ENCODE measurements at places on chromosomes 12 and 14.

DNA sequence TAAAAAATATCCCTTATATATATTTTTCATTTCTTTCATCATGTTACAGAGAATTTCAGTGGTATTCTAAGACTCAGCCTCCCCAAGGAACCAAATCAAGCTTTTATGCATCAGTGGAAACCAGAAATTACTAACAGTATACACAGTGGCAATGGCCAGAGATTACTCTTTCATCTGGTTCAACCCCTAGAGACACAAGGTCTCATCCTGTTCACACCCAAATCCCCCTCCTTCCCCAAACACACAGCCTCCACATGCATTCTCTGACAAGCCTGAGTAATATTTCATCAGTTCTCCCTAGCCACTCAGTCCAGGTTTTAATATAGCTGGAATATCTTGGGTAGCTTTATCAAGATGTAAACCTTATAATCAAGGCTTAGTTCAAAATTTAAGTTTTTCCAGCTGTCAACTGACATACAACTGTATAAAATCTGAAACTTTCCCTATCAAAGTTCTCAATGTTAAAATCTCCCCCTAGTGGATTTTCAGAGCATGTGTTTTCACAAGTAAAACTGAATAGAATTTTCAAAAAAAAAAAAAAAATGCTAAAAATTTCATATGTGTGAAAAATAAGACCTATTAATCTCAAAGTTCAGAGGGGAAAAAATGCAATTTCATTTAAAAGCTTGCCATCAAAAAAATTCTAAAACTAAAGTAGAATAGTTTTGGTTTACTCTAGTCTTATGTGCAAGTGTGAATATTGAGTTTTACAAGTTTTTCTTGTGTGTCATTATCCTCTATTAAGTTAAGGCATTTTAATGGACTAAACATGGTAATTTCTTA is 10.5 kb upstream of the SSTR1 start:
- no peak for DNase-seq

DNA sequence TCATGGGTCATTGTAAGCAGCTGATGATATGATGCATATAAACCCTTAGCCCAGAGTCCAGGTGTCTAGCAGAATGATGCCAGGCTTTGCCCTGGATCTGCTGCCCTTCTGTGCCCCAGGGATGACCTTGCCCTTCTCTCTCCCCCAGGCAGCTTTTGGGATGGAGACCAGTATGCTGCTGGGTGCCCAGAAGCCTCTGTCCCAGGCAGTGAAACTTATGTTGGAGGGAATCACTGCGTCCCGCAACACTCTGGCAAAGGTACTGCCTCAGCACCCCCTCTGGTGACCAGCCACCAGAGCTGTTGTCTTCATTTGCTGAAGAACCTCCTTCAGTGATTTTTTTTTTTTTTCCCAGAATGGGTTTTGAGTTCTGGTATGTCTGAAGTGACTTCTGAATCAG is 23.3 kb downstream of the CYP46A1 start:
- DNase-seq = no peak

- DNase-seq = no peak
Observed at GRCh38 chr12:129887101-129887500, 16.7 kb downstream of the TMEM132D start.

GRCh38 chr12:30982413-30982812 is 55.9 kb downstream of the TSPAN11 start:
- DNase-seq = no peak

DNA sequence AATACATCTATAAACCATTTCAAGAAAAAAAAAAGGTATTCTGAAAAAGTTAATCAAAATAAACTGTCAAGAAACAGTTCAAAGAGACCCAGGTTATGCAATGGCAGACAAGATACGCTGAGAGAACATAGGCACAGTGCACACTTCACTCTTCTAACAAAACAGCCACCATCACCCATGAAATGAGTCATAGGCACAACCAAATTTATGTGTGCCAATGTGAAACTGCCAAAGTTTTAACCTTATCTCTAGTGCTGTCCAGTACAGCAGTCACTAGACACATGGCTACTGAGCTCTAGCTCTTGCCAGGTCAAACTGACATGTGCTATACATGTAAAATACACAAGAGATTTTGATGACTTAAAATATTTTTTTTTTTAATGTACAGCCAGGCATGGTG is 1.4 kb downstream of the CEP128 start:
- DNase-seq = peak; percentile 81

- no peak for DNase-seq
Observed at GRCh38 chr12:104347374-104348075, 44.0 kb downstream of the EID3 start.

GRCh38 chr12:123071099-123071800 is 79.6 kb downstream of the PITPNM2 start:
- no peak for DNase-seq

DNA sequence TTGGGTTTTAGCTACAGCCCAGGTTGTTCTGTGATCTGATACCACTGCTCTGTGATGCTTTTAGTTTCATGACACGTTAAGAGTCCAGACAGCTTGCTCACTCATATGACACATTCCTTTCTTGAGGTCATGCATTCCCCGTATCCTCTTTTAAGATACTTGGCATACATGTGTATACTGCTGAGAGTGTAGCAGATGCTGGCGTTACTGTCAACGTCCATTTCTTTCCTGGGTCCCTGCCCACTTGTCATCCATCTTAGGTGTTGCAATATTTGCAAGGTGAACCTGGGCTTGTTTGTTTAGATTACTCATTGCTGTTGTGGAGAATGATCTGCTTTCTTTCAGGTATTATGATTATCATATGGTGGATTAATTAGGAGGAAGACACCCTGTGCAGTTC is 9.1 kb upstream of the EMP1 start:
- DNase-seq = no peak

DNA sequence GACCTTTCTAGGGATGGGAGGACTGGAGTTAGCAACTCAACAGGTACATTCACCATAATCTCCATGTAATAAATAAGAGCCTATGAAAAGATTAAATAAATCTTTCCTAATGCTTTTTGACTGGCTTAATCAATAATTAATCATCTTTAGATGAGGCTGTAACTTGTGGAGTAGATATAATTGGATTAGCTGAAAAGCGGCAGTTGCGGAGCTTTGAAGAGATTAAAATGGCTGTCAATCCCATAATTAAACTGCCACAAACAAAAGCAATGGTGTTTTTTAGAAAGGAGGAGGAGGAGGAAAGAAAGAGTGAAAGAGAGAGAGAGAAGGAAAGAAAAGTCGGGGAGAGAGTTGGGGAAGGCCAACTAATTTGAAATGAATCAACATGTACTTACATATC is 70.7 kb upstream of the TMEM263 start:
- DNase-seq = no peak

GRCh38 chr12:78566456-78566855 is 298.1 kb upstream of the SYT1 start:
- DNase-seq = no peak

- no peak for DNase-seq
Observed at GRCh38 chr12:69824966-69825560, at the start of gene MYRFL. MYRFL (plus strand) TSS chr12:69825227; CDS start chr12:69825518, 291 bp downstream.

DNA sequence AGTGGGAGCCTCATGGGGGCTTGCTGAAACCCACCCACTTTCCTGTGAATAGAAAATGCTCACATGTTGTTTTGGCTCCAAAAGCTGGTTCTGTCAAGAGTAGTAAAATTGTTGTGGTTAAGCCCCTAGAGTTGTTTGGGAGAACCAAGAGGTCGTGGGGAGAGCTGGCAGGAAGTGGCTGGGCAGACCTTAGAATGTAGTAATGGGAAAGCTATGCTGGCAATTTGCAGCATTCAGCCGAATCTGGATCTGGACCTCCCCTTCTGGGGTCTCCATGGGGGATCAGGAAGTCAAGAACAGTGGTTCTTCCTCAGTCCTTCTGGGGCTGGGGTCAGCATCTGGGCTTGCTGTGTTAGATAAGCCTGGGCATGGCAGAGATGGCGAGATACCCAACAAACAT is 150.6 kb upstream of the TBX3 start:
- no peak for DNase-seq

DNA sequence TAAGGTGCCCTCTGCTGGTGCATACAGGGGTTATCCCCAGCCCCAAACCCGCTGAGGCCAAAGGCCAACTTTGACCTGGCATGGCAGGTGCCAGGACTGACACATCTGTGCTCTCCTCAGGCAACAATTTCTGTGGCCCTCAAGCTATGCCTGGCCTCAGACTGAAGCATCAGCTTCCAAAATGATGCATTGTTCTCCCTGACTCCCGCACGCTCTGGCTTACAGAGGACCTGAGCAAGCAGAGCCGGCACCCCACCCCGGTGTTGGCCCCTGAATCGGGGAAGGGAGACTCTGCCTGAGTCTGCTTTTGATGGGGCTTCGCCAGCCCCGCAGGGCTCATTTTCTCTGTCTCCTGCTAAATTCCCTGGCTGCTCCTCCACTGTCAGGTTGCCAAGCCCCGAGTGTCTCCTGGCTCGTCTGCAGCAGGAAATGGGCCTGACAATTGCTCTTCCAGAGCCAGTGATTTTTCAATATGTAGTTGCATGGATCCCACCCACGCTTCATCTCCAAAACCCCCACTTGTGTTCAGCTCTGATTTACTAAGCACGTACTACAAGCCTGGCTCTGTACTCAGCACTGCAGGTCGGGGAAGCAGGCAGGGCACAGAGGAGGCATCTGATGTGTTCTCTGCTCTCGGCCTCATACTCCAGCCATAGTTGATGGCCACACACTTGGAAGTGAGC is 126.1 kb downstream of the SLC38A6 start:
- DNase-seq = no peak

GRCh38 chr12:111309584-111309983 is 59.3 kb downstream of the PHETA1 start:
- DNase-seq = no peak

GRCh38 chr12:91958816-91959215 is 186.8 kb downstream of the BTG1 start:
- no peak for DNase-seq

DNA sequence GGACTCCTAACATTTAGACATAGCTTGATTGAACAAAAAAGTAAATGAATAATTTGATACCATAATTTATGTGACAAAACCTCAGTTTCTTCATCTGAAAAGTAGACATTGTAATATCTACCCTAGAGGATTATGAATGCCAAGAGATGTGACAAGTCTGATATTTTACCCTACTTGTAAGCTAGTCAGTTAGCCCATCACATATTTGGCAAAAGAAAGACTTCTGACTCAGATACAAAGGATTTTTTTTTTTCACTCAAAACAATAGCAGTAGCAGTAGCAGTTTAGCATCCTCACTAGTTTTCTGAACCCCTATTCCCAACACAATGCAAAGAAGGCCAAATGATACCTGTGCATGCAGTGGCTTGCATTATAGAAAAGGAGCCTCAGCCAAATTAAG is 377.3 kb upstream of the E2F7 start:
- no peak for DNase-seq

- DNase-seq = peak; percentile 52
Observed at GRCh38 chr14:23877111-23877510, 76.5 kb upstream of the DHRS4 start.

DNA sequence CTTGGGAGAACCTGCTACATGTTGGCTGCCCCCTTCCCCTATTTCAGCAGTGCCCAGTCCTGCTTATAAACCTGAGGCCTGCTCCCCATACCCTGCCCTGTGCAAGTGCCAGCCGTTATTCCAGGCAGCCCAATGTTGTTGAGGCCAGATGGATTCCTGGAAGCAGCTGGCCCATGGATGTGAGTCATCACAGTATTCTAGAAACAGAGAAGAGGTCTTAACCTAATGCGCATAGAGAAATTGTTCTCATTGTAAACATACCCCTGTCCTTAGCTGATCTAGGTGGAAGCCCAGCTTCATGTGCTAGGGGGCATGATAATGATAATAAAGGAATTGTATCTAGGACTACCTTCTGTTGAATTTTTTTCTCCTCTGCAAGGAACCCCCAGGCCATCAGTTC is 69.7 kb downstream of the TSPAN11 start:
- no peak for DNase-seq

DNA sequence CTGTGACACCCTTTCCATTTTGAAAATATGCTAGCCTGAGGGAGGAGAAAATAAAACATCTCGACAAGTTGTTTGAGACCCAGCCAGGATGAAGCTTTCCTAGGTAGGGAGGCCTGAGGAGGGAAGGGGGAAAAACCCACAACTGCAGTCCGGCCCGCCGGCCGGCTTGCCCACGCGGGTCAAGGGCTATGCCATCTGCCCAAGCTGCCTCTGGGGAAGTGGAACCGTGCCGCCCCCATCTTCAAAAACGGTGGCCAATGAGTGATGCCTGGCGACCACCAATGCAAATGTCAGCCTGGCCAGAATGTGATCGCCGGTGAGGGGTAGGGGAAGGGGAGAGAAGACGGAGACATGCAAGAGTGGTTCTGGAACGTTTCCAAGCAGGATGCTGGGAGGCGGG is 263.5 kb upstream of the ALG10B start:
- DNase-seq = no peak

- no peak for DNase-seq
Observed at GRCh38 chr12:30687265-30687986, 8.2 kb downstream of the IPO8 start.

- no peak for DNase-seq
Observed at GRCh38 chr14:92207012-92207927, 85.5 kb downstream of the CPSF2 start.

DNA sequence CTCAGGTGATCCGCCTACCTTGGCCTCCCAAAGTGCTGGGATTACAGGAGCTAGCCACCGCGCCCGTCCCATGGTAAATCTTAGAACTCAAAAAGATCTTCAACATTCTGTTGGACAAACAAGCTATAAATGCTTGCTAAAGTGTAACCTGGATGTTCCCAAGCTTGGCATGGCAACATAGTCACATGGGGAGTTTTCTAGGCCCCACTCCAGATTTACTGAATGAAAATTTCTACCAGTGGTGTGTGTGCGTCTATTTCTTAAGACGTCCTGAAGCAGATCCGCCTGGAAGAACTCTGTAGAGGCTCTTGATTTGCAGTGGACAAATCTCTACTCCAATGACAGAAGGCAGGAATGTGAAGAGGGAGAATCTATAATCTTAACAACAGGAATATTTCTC is 59.9 kb downstream of the ZFYVE21 start:
- DNase-seq = no peak

- DNase-seq = peak; percentile 9
Observed at GRCh38 chr12:41521872-41522379, 333.8 kb downstream of the PDZRN4 start.

DNA sequence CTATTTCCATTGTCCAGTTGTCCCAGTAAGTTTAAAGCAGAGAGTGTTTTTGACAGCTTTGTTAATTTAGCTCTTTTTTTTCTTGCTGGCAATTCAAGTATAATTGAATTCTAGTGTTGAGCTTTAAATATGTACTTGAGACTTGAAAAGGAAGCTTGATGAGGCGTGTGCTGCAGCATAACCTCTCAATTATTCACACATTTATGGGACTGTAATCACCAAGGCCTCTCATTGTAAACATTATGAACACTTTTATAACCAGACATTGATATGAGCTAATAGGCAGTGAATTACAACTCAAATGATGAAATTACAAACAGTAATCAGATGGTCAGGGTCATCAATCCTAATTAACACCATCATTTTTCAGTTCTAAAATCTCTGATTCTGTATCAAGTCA is 378.0 kb upstream of the DDHD1 start:
- DNase-seq = no peak

GRCh38 chr12:89208661-89209096 is 143.6 kb downstream of the DUSP6 start:
- no peak for DNase-seq

DNA sequence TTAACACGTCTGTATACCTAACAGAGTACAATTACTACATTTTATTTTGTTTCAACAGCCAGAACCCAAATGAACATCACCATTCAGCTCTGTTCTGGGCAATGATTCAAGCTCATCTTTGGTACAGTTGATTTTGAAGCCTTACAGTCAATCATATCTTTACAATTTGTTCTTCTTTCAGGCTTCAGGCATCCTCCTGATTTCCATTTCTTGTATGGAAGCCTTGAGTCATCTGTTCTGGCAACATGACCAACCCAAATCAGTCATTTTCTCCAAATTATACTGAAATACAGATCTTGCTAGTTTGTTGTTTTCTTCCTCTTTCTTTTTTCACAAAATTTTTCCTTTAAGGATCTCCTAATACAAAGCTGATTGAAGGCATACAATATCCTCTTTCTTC is 80.2 kb downstream of the PAX9 start:
- DNase-seq = no peak

Data from activated CD4-positive, alpha-beta T cell treated with anti-CD3 and anti-CD28 coated beads, Interleukin-10, Interleukin-2, amounts not matched to agents 100 ng/mL and 50 ng/mL, durations not matched to agents 16 hours and 8 hours (primary cell).